NCI-H1417 treated with DMSO at 0.1 percent for 48 hours (cell line): ENCODE measurements at places on chromosomes 3 and 15.
A peak's percentile ranks its signal among the peaks of the same experiment; 100 is the strongest.

- DNase-seq: no peak
Observed at GRCh38 chr15:100680726-100681125, 78.3 kb downstream of the ASB7 start.

DNA sequence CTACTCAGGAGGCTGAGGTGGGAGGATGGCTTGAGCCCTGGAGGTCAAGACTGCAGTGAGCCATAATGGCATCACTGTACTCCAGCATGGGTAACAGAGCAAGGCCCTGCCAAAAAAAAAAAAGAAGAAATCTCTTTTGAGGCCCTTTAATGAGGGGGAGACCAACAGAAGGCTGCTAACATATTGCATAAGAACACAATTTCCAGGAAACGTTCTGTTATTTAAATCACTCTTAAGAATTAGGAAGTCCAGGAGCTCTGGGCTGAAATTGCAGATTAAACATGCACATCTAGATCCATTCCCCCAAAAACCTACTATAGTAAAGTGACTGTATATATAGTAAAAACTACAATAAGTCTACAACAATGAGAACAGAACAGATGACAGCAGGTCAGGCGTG is 16.1 kb upstream of the BLM start:
- no peak for DNase-seq

GRCh38 chr3:192169332-192169915 is 557.9 kb downstream of the FGF12 start:
- no peak for DNase-seq

GRCh38 chr15:40845036-40845435 is 1.2 kb downstream of the SPINT1 start:
- DNase-seq: no peak

DNA sequence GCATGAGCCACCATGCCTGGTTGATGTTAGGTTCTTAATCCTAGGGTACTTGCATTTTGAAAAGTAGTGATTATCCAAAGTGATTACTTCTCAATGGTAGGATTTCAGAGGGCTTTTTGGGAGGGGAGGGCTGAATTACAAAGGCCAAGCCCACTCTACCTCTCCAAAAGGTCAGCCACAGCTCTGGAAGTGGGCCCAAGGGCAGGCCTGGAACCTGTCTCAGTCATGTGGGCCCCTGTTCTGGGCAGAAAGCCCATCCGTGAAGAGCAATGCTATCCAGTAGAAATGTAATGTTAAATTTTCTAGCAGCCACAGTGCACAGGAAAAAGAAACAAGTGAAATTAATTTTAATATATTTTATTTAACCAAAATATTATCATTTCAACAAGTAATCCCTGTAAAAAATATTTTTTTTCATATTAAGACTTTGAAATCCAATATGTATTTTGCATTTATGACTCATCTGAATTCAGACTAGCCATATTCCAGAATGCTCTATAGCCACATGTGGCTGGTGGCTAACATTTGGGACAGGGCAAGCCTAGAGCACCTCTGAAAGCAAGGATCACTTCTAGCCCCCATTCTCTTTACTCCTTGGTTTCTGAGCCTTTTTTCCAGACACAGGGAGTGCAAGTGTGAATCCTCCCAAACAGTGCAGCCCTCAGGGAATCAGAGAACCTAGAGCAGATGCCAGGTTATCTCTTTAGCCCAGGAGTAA is 16.8 kb downstream of the RFT1 start:
- no peak for DNase-seq

GRCh38 chr3:23810343-23811184 is 4.8 kb downstream of the UBE2E1 start:
- no peak for DNase-seq

DNA sequence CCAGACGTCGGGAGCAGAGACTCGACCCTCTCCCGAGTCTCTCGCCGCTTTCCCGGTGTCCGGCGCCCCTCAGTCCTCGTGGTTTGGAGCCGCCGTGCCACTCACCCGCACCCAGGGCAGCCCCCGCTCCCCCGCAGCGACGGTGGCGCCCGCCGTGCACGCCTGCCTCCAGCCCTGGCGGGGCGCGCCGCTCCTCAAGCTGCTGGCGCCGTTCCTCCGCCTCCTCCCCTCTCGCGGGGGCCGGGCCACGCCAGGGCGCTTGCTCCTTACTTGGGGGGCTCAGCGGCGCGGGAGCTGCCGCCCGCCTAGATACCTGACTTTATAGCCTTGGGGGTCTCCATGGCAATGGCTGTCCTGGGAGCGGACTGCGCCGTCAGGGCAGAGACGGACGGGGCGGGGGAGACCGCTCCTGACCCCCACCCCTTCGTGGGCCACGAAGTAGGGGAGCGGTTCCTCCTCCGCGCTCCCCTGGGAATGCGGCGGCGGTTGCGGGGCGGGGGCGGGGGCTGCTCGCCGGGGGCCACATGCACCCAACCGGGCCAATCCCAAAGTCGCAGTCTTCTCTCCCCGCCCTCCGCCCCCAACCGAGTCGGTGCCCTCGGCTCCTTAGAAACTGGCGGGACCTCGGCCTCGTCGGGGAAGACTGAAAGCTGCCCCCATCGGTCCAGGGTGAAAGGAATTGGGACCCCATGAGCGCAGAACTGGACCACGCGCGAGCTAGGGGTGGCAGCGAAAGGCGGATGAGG is at the start of gene ANKRD63:
Gene ANKRD63, minus strand, starts transcription at position 196 of the 746 bp plus-strand sequence. CDS start 478 bp downstream, outside the sequence.
- DNase-seq: no peak

- peak; percentile 59 for DNase-seq
Observed at GRCh38 chr3:194070634-194071409, 65.1 kb upstream of the HES1 start.

- DNase-seq: no peak
Observed at GRCh38 chr15:66763186-66764071, 61.4 kb downstream of the SMAD6 start.

DNA sequence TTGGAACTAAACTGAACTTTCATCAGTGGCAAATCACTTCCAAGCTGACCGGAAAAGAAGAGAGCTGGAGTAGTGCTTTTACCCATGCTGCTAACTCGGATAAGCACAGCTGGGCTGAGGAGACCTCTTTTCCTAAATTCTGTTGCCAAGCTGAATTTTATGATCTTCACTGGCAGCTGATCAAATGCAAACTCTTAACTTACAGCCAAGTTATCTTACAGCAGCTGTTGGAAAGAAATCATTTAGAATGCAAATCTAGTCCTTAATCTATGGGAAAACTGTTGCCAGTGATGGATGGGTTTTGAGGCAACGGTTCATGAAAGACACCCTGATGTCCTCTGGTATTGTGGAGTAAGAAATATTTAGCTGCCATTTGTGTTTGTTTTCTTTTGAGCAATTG is 216.5 kb downstream of the ZNF385D start:
- no peak for DNase-seq

- DNase-seq: no peak
Observed at GRCh38 chr3:45889337-45889736, 3.0 kb downstream of the CCR9 start.

DNA sequence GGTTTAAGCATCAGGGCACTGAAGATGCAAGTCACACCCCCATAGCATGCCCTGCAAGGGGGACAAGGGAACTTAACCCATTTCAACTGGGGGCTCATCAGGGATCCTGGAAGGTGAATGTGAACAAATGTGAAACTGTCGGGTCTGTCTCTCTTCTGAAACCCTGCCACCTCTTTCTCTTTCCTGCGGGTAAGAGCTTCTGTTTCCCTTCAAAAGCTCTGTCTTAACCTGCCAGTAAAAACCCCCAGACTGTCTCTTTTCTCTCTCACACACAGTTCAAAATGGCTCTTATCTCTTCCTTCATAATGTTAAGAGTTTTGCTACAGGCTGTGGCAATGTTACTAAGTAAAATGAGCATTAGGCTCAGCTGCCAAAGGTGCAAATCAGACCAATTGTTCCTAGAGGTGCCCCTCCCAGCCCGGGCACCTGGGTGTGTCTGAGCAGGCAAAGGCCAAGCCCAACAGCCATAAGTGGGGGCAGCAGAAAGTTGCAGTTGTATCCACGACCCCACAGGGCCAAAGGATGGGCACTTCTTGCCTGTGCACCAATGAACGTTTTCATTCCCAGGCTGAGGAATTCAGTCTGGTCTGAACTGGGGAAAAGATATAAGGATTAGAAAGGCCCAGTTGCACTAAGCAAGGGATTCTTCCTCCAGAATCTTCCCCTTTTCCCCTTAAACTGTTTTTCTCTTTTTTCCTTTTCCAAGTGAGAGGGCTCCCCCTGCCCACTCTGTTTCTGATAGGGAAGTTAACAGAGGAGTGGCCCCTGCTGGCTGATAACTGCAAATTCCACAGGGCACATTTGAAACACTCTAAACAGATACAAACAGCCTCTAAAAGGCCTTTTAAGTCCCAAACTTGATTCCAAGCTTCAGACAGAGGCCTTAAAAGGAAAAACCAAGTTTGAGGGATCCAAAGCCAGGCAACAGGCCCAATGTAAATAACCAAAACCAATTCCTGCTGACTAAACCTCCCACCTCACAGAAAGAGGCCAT is 113.8 kb upstream of the EPHA6 start:
- no peak for DNase-seq

GRCh38 chr15:68298882-68299381 is 21.4 kb downstream of the FEM1B start:
- no peak for DNase-seq

DNA sequence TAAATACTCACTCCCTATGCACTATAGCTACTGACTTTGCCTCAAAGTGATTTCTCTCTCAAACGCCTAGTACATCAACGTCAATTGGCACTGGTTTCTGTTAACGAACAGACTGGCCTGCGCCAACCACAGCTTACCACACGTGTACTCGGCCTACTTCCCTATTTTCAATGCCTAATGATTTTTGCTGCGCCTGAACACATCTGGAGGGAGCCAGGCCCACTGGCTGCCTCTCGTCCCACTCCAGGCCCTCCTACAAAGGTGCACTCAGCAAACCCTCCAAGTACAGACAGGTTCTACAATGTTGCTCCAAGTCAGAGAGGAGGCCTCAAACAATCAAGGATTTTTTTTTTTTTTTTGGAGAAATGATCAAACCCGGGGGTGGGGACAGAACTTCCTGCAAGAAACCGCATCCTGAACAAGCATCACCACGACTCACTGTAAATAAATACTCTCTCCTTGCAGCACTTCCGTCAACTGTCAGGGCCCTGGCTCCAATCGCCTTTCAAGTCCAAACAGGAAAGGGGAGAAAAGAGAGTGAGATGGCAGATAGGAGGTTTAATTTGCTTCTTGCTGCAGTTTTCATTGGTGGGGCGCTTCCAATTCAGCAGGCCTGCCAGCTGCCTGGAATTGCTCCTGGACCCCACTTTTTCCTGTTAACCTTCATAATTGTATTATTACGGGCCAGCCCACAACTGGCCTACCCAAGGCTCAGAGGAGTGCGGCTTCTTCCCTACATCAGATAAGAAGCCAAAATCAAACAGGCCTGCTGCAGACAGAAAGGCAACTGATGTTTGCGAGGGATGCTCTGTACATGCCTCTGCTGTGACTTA is 139.3 kb downstream of the FOXP1 start:
- no peak for DNase-seq

- DNase-seq: no peak
Observed at GRCh38 chr15:94443186-94443585, 211.8 kb downstream of the MCTP2 start.

DNA sequence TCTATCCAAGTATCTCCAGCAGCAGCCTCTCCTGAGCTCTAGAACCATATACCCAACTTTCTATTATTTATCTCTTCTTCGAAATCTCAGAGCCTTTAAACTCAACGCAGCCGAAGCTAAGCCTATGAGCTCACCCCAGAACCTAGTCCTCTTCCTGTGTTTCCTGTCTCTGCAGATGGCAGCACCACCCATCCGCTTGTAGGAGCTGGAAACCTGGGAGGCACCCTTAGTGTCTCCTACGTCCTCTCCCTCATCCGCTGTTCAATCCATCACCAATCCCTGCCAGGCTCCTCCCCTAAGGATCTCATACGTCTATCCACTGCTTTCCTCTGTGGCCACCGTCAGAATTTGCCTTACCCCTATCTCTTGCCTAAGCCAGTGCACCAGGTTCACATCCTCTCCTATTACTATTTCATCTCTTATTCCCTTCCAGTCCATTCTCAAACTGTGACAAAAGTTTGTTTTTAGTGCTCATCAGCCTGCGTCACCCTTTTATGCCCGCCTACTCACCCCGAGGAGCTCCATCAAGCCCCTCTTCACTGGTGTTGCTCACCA is 9.6 kb downstream of the VGLL4 start:
- no peak for DNase-seq

- DNase-seq: no peak
Observed at GRCh38 chr3:132569153-132569552, 27.9 kb upstream of the ACKR4 start.

DNA sequence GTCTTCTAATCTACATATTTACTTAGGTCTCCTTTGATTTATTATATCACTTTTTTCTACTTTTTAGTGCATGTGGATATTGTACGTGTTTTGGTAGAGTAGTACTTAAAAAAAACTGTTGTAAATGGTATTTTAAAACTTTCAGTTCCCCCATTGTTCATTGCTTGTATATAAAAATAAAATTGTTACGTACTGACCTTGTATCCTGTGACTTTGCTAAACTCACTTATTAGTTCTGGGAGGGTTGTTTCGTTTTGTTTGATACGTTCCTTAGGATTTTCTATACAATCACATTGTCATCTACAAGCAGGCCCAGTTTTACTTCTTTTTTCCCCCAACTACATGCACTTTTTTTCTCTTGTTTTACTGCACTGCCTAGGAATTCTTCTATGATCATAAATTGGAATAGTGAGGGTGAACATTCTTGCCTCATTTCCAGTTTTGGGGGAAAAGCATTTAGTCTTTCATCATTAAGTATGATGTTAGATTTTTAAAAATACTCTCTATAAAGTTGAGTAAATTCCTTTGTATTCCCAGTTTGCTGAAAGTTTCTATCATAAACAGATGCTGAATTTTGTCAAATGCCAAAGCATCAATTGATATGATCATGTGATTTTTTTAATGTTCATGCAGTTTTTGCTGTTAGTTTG is 33.5 kb upstream of the ACKR4 start:
- no peak for DNase-seq

DNA sequence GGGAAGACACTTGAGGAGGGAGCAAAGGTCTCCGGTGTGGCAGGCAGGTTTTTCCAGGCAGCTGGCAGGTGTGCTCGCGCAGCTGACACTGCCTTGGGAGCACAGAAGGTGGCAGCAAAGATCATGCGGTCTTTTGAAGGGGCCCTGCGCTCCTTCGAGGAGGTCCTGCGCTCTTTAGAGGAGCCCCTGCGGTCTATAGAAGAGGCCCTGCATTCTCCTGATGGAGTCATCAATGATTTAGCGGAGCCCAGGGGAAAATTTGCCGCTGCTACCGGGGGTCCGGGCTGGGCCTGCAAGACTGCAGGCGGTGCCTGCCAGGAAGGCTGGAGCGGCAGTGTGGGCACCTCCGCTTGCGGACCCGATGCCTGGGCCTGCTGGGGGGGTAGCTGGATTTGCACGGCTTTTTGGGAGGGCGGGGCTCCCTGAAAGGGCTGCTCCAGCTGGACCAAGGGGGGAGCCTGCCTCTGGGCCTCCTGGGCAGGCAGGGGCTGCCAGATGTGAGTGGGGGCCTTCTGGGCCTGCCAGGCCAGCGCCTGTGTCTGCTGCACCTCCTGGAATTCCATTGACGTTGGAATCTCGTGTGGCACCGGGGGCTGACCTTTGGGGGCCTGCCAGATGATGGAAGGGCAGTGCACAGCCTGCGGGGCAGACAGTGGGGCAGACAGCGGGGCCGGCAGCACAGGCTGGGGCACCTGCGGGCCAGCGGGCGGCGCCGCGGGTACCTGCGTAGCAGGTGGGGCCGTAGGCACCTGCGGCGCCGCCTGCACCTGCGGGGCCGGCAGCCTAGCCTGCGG is 2.1 kb downstream of the MAGEL2 start:
- no peak for DNase-seq

GRCh38 chr3:159763602-159764489 is 224.8 kb upstream of the IL12A start:
- peak; percentile 86 for DNase-seq

GRCh38 chr15:33844186-33844585 is 124.1 kb upstream of the CHRM5 start:
- DNase-seq: no peak

- no peak for DNase-seq
Observed at GRCh38 chr15:67385971-67386370, 131.4 kb downstream of the IQCH start.
